ENCODE measurements at places on chromosomes 2 and 18. TPM values are rescaled to one million over a fixed set of nuclear protein-coding genes. Genes with fewer than 3 reads are reported as not detected.

- DNase-seq = no peak
Measured at GRCh38 chr2:43612944-43613343, 17.1 kb upstream of the THADA start.

The UBE2E3 gene
- total RNA-seq = 53.5 TPM

GRCh38 chr2:55114597-55114996, 64.3 kb upstream of the RTN4 start:
- no peak for DNase-seq

The FECH gene
- total RNA-seq = 37.0 TPM

- no peak for DNase-seq
Measured at GRCh38 chr2:195548198-195548940, 108.7 kb upstream of the SLC39A10 start.

GRCh38 chr2:137255990-137256389, 490.6 kb downstream of the THSD7B start:
- no peak for DNase-seq
